ENCODE measurements at places on chromosomes 4 and X.

DNA sequence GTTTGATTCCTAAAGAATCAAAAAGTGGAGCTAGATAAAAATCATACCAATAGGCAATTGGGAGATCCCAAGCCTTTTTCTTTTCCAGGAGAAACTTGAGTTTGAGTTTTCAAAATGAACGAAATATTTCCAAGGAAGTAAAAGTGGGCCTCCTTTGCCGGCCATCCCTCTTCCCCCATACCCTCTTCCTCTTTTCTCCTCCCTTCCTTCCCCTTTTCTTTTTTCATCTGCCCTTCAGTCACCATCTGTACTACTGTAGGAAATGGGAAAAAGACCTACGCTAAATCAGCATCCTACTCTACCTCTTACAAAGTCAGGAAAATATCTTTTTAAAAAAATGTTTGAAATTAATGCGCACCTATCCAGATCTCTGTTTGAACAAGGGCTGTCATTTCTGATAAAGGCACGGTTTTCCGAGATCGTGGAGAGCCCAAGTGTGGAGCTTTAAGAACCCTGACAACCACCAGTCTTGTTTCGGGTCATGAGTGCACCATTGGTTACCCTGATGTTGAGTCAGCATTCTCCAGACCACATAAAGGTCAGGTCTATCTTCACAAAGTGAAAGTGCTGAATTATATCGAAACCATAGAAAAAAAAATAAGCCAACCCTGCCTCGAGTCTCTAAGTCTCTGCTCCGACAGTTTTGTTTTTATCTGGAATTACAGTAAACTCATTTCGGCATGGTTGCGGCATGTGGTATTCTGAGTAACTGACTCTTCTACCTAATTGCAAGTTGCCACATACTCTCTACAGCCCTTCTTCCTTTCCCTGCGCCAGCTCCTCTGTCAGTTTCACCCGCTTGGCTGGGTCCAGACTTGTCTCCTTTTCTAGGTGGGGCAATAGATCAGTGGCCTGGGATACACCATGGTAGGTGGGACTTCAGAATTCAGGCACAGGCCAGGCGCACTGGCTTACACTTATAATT lies 140.2 kb upstream of the KLF3 start:
- DNase-seq: no peak

DNA sequence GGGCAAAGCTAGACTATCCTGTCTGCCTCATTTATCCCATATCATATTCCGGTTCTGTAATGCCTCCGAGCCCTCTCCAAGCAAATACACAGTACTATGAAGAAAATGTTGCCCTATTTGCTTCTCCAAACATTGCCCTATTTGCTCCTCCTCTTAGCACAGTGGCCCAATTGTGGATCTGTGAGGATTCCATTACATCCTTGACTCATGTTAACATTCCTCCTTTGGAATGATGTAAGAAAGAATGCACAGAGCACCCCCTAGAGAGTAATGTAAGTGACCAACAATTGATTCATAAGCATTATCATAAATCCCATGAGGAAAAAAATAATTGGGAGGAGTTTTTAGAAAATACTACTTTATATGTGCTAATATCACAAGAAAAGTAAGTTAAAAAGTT lies 11.3 kb upstream of the BTC start:
- no peak for DNase-seq

- DNase-seq: no peak
Measured at GRCh38 chr4:88878642-88879041, 178.3 kb downstream of the FAM13A start.

- DNase-seq: peak; percentile 11
Measured at GRCh38 chrX:40012868-40013265, 84.9 kb downstream of the BCOR start.

DNA sequence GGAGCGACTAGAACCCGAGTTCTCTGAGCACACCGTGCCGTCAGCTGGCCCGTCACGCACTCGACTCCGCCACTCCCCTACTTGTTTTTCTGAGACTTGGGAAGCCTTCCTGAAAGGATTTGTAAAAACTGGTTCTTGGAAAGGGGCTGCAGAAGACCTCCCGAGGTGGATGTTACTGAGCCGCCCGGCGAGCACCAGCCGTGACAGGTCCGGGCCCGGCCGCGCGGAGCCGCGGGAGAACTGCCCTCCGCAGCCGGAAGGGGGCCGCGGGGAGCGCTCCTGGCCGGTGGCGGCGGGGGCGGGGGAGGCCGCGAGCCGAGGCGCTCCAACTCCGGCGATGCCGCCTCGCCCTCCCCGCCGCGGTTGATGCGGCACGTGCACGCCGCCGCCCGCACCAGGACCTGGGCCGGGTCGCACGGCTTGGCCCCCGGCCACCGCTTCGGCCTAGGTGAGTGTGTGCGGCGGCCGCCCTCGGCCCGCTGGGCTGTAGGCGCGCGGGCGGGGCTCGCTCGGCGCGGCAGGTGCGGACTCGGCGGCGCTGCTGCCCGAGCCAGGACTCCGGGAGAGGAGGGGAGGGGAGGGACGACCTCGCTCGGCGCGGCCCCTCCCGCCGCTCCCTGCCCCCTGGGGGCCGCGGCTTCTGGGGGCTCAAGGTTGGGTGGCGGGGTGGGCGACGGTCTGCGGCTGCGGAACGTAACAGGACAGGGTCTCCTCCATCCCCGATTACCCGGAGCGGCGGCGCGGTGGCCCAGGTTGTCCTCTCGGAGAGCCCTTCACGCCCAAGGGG lies 1.7 kb downstream of the SPRY1 start:
- peak; percentile 65 for DNase-seq

DNA sequence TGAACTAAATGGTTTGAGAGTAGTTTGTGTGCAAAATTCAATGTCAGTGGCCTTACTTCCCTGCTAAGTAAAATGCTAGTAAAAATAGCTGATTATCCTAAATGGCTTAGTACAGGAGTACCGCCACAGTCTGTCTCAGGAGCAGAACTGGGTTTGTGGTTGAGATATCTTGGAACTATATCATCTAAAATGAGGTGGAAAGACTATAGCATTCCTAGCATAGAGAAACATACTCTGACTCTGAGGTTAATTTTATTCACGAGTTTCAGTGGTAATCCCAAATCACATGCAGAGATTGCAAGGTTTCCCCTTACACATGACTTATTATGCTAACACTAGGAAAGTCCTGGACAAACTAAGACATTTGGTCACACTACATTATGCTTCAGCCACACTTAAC lies 70.4 kb downstream of the OR13H1 start:
- no peak for DNase-seq

- no peak for DNase-seq
Measured at GRCh38 chrX:130594453-130594916, 192.7 kb downstream of the RBMX2 start.

DNA sequence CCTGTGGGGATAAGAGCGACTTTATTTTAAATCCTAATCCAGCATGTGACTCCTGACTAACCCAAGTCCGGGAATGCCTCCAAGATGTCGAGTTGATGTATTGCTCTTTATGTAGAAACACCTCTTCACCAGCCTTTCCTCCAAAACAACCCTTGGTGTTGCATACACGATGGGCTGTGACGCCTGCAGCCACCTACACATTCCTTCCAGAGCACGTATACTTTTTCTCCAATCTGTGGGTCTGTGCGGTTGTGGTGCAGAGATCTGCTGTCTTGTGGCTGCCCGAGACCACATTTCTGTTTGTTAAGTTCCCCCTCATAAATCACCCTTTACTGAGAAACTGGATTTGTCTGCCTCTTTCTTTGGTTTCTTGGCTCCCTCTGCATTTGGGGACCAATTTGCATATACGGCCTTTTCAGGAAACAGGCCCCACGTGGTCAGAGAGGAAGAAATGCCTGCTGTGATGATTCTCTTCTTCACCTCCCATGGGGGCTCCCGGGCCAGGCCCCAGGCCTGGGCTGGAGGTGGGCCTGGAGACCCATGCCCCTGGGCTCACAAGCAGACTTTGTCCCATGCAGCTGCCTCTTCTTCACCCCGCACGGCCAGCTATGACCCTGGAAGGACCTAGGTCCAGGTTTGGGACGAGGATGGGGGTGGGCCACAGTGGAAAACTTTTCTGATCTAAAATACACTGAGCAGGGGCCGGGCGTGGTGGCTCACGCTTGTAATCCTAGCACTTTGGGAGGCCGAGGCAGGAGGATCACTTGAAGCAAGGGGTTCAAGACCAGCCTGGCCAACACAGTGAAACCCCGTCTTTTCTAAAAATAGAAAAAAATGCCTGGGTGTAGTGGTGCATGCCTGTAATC lies 21.4 kb upstream of the AFAP1 start:
- peak; percentile 43 for DNase-seq

GRCh38 chr4:33746979-33747378 lies 2497.3 kb downstream of the ARAP2 start:
- DNase-seq: no peak

DNA sequence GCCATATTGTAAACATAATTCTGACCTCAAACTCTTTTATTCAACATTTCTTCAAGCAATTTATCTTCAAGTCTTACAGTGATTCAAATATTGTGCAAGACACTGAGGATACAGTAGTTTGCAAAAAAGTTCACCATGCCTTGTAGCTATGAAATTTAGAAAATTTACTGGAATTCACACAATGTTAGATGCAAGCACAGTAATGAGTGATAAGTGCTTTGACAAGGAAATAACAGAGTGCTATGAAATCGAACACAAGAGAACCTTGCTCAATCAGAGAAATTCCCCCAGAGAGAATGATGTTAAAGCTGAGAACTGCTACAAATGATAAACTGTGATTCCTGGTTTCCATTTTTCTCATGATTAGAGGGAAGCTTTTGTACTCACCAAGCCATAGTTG lies 952.9 kb downstream of the FAT4 start:
- no peak for DNase-seq

DNA sequence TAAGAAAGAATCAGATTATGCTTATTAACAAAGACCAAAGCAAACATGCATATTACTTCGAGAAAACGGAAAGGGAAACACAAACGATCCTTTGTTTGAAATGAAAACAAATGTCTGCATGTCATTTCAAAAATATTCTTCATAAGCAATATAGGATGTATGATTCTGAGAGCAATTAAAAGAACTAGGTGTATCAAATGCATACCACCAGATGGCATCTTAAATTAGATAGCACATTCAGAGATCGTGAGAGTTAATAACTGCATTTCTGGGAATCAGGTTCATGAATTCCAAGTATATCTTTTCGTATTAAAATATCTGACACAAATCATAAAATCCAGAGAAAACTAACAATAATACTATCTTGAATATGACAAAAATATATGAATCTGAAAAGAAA lies 159.5 kb downstream of the PPP3CA start:
- no peak for DNase-seq

DNA sequence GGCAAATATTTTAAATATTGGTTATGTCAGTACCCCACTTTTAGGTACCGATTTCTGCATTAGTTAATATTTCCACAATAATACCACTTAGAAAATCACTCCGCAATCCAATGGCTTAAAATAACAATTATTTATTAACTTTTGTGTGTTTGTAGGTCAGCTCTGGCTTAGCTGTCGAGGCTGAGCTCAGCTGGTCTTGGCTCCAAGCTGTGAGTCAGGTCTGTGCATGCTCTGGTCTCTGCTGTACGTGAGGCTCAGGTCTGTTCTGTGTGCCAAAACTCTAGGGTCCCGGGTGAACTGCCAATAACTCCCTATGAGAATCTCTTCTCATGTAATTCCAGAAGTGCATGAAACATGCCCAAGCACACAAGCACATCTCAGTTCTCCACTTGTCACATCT lies 245.8 kb upstream of the GK2 start:
- DNase-seq: no peak

DNA sequence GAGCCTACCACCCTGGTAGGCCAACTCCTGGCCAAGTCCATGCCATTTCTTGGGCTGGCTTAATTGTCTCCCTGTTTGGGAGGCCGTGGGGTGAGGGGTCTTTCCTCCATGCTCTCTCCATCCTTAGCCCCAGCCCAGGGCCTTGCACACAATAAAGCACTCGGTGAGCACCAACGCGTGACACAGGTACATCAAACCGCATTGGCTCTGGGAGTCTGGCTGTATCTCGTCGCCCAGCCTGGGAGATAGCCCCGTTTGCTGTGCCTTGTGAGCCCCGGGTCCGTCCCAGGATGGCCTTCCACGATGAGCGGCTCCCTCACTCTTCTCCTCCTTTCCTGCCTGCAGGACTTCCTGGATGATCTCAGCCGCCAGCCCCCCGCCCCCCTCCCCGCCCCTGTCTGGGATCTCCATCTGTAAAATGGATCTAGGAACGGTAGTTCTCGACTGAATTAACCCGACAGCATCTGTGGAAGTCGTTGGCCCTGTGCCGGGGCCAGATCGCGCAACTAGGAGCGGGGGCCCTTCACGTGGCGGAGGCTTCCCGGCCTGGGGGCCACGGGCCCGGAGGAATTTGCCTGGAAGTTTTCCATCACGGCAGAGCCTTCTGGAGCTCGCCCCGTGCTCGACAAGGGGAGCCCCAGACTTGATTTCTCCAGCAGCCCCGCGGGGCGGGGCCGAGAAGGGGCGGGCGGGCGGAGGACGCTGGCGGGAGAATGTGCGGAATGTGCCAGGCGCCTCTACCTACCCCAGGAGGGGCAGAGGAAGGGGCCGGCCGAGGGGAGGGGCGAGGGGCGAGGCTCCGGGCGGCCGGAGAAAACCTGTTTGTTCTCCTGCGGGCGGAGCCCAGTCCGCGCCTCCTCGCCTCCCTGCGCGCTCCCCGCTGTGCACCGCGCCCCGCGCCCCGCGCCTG lies at the start of gene ZNF185:
Gene ZNF185, plus strand, starts transcription at position 846 of the 910 bp plus-strand sequence. CDS start 16,423 bp downstream, outside the sequence.
- DNase-seq: no peak

DNA sequence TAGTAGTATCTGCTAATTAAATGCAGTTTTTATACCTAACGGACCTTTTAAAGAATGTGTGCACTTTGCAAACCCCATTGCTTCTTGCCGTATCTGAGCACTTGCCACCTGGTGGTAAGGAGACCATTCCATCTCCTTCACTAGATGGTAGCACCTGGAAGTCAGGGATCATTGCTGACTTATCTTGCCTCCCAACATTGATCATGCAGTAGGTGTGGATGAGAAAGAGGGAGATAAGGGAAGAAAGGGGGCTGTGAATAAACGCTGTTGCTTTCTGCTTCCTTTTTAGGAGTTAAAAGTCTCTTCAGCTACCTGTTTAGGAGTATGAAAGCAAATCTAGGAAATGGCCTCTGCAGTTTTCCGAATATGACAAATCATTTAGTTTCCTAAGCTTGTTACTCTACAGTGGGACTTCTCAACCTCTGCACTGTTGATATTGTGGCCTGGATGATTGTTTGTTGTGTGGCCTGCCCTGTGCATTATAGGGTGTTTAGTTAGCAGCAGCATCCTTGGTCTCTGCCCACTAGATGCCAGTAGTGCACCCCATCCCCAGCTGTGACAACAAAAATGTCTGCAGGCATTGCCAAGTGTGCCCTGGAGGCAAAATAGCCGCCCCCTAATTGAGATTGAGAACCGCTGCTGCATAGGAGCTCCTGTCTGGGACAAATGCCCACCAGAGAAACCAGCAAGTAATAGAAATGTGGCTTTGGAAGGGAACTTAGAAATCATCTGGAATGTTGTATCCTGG lies 38.8 kb downstream of the GAB1 start:
- DNase-seq: no peak

GRCh38 chr4:149238097-149238496 lies 577.5 kb downstream of the IQCM start:
- no peak for DNase-seq

DNA sequence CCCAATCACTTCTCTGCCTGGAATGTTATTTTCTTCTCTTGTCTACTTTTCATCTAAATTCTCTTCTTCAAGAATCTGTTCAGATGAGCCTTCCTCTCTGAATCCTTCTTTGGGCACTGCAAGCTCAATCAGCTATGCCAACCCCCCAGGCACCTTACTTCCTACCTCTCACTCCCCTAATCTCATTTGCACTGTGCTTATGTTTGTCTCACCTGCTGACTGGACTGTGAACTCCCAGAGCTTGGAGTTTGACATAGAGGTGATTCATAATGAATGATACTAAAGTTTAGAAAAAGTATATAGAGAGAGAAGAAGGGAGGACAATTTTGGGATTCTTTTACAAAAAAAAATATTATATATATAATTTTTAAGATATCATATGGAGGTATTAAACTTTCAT lies 36.3 kb downstream of the ANXA10 start:
- DNase-seq: no peak

GRCh38 chrX:49157194-49157593 lies 5.4 kb upstream of the MAGIX start:
- no peak for DNase-seq
